ENCODE measurements at places on chromosomes 4 and X.

GRCh38 chrX:40394302-40394701, 186.5 kb upstream of the ATP6AP2 start:
- no peak for DNase-seq

- no peak for DNase-seq
Observed at GRCh38 chrX:48459483-48459882, 10.6 kb downstream of the SLC38A5 start.

GRCh38 chr4:157772907-157773306, 399.9 kb downstream of the GASK1B start:
- DNase-seq, result peak; percentile 8

DNA sequence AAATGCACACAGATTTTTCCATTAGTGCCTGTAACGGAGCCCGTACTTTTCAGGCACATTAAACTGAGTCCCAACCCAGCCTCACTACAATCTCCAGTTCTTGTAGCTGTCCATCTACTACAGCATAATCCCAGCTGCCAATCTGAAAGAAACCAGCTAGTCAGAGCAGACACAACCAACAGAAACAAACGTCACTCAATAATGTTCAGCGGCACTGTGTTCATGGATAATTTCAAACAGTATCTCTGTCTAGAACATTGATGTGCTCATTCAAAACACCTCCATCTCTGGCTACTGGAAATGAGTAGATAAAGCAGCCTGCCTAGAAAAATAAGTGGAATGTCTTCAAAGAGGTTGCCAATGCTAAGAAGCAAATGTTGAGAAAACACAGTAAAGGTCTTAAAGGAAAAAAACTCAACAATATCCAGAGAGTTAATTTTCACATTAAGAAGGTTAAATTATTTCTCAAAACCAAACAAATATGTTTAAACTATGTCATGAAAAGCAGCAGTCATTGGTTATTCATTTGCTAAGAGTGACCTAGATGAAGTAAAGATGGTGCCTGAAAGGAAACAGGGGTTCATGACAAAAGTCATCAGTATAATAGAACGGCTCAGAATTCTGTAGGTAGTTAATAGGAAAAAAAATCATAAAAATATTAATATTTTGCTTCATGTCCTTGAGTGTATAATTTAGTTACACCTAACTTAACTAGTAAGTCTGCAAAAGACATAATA, 245.1 kb upstream of the MAB21L2 start:
- DNase-seq, result no peak

DNA sequence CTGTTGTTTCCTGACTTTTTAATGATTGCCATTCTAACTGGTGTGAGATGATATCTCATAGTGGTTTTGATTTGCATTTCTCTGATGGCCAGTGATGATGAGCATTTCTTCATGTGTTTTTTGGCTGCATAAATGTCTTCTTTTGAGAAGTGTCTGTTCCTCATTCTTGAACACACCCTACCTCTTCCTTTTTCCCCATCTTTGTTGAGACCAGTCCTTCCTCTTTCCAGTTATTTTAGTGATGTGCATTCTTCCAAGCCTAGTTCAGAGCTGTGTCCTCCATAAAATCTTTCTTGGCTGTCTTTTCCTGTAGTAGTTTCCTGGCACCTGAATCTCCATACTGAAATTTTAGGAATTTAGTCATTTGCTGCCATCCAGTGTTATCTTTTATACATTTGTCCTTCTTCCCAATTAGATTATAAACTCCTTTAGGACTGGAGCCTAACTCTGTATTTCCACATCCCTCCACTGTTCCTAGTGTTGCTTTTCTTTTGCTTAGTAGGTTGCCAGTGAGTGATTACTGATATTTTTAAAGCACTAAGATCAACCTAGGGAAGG, 11.4 kb downstream of the FHIP1A start:
- DNase-seq, result no peak

DNA sequence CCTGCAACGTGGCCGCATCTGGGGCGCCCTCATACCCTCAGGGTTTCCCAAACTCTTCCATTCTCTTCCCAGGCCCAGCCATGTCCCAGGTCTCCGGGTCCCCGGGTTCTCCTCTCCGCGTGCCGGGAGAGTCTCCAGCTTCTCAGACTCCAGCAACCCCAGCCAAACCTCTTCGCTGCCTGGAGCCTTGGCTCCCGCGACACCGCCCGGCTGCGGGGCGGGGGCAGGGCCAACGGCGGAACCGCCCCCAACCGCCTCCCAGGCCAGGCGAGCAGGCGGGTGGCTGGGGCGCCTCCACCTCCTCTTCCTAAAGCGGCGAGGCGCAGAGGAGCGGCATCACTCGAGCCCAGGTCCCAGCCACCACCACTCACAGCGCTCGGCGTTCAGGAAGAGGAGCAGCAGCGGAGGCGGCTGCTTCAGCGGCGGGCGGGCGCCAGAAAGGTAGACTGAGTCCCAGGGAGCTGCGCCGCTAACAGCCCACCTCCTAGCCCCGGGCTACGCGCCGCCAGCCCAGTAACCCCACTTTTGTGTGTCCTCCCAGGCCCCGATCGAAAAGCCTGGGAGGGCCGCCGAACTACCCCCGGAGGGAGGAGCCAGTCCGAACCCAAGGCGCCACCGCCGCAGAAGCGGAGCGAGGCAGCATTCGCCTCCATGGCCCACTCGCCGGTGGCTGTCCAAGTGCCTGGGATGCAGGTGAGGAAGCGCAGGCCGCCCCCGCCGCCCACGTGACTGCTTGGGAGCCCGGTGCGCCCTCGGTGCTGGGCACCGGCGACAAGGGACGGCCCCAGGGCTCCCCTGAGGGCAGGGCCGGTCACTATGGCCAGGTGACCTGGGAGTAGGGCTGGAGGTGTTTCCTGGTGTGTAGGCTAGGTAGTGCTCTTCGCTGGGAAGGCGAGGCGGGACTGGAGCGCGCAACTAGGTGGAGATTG, at the start of gene STK26:
Gene STK26 (plus strand): TSS at position 336 of the 929 bp plus-strand sequence. CDS start 316 bp downstream, at position 652.
- peak; percentile 68 for DNase-seq

DNA sequence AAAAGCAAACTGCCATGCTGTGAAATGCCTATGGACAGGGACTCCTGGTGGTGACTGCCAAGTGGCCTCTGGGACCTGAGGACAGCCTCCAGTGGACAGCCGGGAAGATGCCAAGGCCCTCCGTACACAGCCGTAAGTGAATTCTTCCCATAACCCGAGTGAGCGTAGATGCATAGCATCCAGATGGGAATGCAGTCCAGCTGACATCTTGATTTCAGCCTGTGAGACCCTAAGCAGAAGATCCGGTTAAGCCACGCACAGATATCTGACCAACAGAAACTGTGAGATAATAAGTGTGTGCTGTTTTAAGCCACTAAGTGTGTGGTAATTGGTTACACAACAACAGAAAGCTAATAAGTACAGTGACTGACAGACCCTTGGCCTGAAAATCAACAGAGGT, 55.9 kb downstream of the TMEM156 start:
- DNase-seq, result no peak

DNA sequence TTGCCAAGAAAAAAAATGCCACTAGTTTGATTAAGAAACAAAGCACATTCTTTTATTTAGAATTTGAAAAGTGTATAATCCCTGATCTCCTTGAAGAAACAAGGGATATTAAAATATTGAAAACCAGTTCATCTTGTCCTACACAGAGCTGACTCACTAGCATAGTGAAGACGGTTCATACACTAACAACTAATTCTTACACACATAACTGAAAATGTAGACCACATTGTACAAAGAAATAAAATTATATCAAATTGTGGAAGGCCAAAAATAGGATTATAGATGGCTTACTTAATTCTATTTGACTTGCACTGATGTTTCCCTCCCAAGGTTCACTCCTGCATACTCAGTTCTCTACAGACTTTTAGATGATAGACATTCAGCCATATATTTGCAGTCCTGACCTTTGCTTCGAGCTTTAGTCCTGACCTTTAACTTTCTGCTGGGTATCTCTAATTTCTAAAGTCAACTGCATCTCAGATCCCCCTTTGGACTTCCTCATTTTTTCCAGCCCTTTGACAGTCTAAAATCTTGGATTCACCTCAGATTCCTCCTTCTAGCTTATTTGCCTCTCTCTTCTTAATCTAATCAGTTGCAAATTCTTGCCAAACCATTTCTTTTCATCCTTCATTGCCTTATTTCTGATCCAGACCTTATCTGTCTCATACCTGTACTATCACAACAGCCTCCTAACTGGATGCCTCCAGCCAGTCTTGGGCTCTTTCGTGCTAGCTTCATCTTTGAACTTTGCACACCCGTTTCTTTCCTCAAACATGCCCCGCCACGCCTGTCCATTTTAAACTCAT, 4.5 kb upstream of the WWC2 start:
- DNase-seq, result peak; percentile 29

- DNase-seq, result no peak
Observed at GRCh38 chr4:7684294-7684693, 249.6 kb upstream of the PSAPL1 start.

DNA sequence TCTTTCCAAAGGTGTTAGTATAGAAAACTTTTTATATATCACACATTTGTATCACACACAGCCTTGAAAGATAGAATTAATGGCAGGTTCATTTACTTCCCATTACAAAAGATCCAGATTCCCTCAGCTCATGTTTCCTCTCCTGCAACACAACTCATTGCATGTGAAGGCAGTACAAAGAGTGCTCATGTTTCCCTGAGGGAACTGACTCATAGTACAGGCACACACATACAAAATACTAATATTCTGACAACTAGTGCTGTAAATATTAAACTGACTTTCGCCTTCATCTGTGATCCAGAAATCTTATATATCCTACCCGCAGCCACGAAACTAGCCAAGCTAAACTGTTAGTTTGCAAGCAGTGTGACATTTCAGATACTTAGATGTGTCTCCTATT, 819.8 kb upstream of the PCDH7 start:
- peak; percentile 23 for DNase-seq

- peak; percentile 73 for DNase-seq
Observed at GRCh38 chr4:7843831-7844593, 95.6 kb downstream of the AFAP1 start.

DNA sequence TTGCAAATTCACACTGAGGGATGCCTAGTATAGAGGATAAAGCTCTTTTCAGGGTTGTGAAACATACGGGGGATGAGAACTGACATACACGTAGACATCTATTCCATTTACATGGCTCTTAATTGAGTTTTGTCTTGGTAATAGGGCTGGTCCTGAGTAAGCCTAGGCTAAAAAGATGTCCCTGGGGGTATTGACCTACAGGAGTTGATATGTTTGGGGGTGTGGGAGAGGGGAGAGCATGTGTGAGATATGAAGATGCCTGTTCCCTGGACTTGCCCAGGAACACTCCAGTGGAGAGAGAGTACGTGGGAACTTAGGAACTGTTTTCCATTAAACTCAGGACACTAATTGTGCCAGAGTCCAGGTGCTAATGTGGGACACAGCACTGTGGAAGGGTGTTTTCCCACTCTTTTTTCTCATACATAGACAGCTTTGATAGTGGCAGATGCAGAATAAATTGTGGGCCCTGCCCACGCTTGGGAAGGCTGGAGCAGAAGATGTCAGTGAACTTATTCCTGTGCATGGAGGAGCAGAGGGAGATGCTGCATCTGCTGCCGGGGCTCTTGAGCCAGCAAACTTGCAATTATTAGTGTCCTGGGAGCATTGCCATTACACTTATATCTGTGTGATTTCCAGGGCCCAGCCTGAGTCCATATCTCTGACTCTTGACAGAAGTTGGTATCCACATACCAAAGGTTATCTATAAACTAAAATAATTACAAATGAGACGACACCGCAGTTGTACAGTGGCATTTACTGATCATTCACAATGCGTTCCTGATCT, 20.7 kb downstream of the SYNPO2 start:
- DNase-seq, result no peak

DNA sequence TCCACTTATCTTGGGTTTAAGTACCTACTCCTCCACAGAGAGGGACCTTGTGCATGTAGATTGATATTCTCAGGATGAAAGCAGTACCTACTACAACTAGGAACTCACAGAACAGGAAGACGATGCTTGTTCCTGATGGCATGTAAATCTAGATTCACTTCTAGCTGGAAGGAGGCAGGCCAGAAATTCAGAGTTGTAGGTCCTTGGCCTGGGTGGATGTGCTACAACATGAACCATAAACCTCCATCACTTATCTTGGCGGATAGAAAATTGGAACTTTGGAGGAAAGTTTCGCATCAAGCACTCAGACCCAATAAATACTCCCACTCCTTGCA, 9.3 kb upstream of the SMIM20 start:
- DNase-seq, result no peak

GRCh38 chr4:48031802-48032525, 15.4 kb downstream of the NIPAL1 start:
- peak; percentile 76 for DNase-seq

DNA sequence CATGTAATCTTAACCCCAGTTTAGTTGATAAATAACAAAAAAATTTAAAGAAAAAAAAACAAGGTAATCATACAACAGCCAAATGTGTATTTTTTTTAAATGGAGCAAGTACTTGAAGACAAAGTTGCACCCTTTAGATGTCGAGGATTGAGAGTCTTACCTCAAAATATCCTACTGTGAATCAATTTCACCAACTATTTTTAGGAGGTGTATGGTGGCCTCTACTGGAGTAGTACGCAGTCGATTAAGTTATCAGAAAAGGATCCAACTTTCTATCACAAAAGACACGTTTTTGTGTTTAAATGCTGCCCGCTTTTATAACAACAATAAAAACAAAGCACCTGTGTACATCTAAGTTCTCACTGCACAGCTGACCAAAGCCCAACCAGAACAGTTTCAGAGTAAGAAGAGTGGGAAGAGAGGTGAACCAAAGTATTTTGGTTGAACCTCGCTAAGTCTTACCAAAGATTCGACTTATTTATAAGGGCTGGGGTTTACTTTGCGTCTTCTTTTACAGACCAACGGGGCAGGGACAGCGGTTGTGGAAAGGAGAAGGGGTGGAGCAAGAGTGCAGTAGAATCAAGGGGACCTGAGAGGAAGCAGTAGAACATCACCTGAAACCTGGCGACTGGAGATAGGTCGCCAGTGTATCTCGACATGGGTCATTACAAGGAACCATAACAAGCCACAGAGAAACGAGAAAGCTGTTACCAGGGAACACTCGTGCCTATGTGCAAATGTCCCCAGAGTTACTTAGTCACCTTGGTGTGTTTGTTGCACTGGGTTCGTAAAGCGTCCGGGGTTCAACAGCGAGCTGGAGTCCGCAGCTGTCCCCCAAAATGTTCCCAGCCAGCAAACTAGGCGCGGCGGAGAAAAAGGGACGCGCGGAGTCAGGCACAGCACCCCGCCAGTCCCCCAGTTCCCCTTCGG, 1.1 kb downstream of the RPS6KA6 start:
- no peak for DNase-seq

- no peak for DNase-seq
Observed at GRCh38 chr4:73948990-73949706, 32.7 kb downstream of the PF4 start.

DNA sequence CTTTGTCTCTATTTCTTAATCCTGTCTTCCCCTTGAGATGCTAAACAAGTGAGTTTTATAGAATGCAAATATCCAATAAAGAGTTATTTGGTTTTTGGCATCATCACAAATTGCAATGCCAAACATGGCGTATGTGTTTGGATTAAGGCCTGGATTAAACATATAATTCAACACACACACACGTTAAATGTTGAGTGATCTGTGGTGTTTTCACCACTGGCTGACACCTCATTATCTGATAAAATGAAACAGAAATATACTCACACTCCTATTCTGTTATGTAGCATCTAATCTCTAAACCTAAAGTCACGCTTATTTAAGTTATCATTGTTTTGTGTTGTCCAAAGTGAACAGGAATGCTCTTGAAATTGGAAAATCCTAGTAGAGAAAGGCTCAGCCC, 506.2 kb downstream of the FSTL5 start:
- DNase-seq, result no peak

- DNase-seq, result peak; percentile 78
Observed at GRCh38 chr4:54085284-54085683, 14.7 kb upstream of the GSX2 start.
